CD4-positive, alpha-beta T cell treated with Interleukin-17A for 4 hours (primary cell): ENCODE measurements at places on chromosomes 7 and 10.

DNA sequence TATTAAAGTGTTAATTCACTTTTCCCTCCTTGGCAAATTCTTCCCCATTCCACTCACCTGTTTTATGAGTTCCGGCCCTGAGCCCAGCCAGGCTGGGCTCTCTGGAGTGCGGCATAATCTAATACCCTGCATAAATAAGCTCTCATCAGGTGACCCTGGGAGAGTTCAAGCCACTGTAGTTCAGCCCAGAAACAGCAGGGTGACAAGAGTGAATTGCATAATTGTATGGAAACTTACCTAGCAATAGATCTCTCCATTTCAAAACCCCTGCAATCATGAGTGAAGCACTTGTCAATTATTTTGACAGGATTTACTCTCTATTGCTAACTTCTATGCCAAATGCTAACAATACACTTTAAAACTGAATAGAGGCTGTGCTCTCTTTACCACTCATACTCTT is 94.7 kb downstream of the OSBPL3 start:
- DNase-seq = no peak

GRCh38 chr7:120742372-120742771 is 115.6 kb downstream of the TSPAN12 start:
- no peak for DNase-seq

- no peak for DNase-seq
Observed at GRCh38 chr7:50141131-50141530, 48.1 kb upstream of the ZPBP start.

- DNase-seq = no peak
Observed at GRCh38 chr7:106775552-106775936, 89.5 kb upstream of the PIK3CG start.
